AG04449 (cell line): ENCODE measurements at places on chromosomes 7 and 10.
A peak's percentile ranks its signal among the peaks of the same experiment; 100 is the strongest.

- DNase-seq, result no peak
Observed at GRCh38 chr7:100476101-100476780, 2.8 kb downstream of the TSC22D4 start.

DNA sequence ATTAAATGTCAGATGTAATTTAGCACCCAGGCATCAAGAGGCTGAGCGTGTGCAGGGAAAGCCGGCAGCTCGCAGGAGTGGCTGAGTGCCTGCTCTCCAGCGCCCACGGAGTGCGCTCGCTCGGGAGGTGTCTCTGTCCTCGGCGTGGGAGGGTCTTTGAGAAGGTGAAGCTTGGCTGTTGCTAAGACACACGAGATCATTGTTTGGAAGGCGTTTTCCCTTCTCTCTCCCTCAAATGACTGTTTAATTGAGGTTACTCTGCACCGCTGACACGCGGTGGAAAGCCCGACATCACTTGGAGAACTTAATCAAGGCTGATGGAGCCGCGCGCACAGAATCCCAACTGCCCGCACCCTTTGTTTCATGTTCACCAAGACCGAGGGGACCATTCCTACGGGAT, 414.6 kb downstream of the DNAJB6 start:
- no peak for DNase-seq

GRCh38 chr7:139730746-139731612, 46.8 kb downstream of the HIPK2 start:
- no peak for DNase-seq

GRCh38 chr10:112424651-112425050, 22.1 kb downstream of the ZDHHC6 start:
- no peak for DNase-seq

DNA sequence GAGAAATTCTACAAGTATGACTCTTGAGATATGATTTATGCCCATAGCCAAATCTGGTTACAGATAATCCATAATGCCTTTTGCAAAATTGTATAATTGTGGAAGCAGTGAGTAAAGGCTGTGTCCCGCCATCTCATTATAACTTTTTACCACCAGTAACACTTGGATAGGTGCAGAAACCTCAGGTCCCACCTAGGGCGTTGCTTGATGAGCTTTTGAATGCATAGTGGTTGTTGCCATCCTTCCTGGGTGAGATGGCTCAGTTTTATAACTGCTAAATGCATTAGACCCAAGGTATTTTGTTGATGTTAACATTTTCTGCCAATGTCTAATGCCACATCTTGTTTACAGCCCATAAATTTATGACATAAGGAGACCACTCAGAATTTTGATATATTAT, 42.9 kb downstream of the CFAP58 start:
- DNase-seq, result no peak

DNA sequence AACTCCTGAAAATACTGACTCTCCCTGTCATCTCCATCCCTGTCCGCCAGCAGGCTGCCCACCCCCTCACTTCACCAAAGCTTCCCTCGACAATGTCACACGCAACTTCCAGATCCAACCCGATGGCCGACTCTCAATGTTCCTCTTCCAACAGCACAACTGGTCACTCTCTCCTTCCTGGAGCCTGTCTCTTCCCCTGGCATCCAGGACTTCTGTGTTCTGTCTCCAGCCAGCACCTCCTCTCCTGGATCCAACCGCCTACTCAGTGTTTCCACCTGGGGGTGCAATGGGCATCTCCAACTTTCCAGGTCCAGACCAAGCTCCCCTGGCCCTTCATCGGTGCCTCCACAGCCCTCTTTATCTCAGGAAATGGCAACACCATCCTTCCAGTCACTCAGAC, 8.6 kb downstream of the CPA5 start:
- DNase-seq, result no peak

- DNase-seq, result no peak
Observed at GRCh38 chr10:94310369-94310768, 52.4 kb downstream of the NOC3L start.

GRCh38 chr7:35384761-35385700, 131.1 kb upstream of the TBX20 start:
- no peak for DNase-seq

DNA sequence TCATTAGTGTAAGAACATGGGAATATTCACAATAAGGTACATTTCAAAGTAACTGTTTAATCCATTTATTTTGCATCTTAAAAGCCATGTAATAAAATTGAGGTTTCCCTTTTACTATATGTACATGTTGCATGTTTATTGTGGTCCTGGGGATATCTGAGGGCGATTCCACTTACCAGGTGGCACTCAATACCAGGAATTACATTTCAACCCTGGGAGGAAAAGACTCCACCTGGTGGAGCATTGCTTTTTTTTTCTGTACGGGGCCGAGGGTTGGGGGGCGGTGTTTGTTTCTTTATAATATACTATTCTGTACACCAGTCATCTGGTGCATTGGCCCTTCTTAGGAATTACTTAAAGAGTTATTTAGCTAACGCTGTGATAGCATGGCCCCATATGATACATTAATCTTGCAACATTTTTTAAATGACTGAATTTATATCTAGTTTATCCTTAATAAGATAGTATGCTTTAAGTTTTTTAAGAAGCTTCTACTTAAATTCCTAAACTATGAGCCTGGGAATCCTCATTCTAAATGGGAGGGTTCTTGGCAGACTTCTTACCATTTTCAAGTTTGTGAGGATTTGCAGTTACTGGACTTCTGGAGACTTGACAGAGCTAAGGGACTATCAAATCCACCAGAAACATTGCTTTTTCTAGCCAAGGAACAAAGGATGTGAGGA, 7.2 kb upstream of the HGF start:
- DNase-seq, result no peak

GRCh38 chr7:16492513-16493062, 27.1 kb upstream of the SOSTDC1 start:
- no peak for DNase-seq

DNA sequence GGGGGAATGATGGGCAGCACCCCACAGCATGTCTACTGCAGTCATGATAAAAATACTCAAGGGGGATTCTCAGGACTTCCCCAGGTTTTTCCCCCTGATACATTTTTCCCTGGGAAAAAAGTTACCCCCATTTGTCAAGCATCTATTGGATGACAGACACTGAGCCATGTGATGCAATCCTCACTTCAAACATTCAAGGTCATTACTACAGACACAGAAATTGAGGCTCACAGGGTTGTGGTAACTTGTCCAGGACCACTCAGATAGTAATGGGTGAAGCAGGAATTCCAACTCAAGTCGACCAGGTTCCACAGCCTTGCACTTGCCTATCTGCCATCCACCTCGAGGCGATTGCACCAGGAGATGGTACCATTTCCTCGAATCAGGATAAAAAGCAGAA, 31.7 kb downstream of the PPP1R3C start:
- DNase-seq, result no peak

- DNase-seq, result no peak
Observed at GRCh38 chr7:1366801-1367405, 92.4 kb downstream of the MICALL2 start.

GRCh38 chr7:1706721-1707613, 36.9 kb downstream of the ELFN1 start:
- DNase-seq, result no peak

DNA sequence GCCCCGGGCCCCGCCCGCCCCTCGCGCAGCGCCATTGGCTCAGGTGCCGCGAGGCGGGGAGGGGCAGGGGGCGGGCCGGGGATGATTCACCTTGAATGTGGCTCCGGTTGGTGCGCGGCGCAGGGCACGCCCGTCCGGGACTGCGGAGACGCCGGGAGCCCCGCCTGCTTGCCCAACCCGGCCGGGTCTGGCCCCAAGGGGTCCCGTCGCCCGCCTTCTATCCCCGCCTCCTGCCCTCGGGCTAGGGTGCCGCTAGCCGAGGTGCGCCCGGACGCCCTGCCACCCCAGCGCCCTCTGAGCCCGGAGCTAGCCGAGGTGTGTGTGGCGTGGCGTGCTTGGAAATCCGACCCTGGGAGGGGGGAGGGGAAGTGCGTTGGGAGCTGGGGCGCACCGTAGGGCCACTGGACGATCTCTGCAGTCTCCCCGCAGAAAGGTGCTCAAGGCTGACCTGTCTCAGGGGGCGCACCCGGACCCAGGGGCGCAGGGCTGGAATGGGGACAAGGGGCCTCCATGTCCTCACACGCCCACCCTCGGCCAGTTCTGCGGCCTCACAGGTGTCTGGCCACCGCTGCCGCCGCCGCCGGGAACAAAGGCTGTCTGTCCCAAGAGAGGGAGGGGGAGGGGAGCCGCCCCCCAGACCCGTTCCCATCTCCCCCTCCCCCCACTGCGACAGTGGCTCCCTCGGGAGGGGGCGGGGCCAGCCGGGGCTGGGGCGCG, 168.9 kb downstream of the NRF1 start:
- DNase-seq, result no peak

GRCh38 chr7:117412946-117413559, 14.2 kb downstream of the ASZ1 start:
- DNase-seq, result no peak

DNA sequence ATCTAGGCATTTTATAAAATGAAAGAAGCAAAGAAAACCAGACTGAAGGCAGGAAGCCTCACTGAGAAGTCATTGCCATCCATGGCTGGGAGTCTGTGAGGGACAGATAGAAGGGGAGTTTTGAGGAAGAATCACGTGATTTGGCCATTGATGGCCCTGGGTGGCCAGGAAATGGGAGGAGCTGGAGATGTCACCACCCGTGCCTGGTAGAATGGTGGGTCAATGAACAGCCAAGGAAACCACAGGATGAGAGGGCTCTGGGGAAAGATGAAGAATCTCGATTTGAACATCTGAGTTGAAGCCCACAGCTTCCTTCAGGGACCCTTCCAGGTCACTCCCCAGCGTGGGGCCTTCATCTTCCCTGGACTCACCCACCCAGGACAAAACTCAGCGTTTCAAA, 103.3 kb upstream of the CHST15 start:
- DNase-seq, result no peak

- no peak for DNase-seq
Observed at GRCh38 chr7:51278797-51279196, 37.8 kb downstream of the COBL start.

- DNase-seq, result no peak
Observed at GRCh38 chr10:113854761-113855588, 514 bp downstream of the NHLRC2 start.

- no peak for DNase-seq
Observed at GRCh38 chr7:2223321-2223720, 9.4 kb downstream of the MAD1L1 start.

- no peak for DNase-seq
Observed at GRCh38 chr7:78175330-78176100, 376.9 kb downstream of the PHTF2 start.

DNA sequence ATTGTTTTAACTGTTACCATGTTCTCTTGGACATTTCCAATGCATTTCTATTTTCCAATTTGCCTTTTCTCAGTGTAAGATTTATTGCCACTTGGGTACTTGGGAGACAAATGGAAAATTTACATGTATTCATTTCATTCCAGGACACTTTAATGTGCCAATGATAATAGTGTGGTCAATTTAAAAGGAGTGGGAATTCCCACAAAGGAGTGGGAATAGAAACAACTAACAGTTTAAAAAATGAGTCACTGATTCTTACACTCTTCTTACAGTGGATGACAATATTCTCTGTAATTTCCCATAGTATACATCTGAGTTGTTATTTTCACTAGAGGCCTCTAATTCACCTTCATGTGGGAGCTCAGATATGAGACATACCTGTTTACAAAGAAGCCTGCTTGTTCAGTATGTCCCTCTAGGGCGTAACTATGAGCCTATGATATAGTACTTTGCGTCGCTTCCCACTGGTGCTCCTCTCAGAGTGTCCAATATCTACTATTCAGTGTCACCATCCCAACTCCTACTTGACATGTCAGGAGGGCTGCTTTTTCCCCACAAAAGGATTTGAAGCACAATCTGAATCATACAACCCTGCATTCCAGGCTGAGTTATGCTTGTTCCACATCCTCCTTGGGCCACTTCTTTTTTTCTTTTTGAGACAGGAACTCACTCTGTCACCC, 301.3 kb downstream of the PHTF2 start:
- DNase-seq, result peak; percentile 81

- DNase-seq, result no peak
Observed at GRCh38 chr10:132684164-132684891, 101.6 kb downstream of the NKX6-2 start.
